Kidney (tissue), 22 donors: ENCODE measurements at places on chromosomes 1 and 21.

DNA sequence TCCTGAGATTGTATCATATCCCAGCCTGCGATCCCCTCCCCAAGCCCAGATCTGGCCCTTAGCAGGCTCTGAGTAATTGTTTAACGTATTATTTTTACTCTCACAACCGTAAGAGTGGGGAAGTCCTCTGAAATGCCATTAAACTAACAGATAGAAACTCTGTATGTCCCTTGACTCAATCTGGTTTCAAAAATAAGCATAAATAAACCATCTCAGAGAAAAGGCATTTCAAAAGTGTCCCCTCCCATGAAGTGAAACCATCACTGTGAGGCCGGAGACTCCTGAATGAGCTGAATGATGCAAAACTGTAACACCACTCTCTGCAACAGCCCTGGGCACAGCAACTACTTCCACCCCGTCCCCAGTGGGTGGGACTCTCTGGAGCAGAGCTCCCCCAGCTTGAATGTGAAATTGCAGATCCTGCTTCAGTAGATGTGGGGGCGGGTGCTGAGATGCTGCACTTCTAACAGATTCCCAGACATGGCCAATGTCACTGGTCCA, 104.1 kb downstream of the SYF2 start:
- no peak for DNase-seq

DNA sequence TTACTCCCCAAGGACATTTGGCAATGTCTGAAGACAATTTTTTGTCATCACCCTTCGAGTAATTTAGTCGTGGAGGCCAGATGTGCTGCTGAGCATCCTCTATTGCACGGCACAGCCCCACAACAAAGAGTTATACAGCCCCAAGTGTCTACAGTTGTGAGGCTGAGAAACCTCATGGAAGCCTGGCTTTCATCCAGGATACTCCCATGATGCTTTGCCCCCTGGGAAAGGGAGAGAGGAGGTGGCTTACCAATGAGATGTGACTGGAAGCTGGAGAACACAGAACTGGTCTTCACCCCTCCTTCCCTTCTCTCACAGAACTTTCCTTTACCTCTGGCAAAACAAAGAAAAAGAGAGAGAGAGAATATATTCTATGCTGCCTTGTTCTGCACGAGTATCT, 150.9 kb upstream of the VAMP3 start:
- DNase-seq = no peak

- DNase-seq = no peak
These were observed 48.2 kb downstream of the SLC9A1 start for GRCh38 chr1:27106561-27107323.

DNA sequence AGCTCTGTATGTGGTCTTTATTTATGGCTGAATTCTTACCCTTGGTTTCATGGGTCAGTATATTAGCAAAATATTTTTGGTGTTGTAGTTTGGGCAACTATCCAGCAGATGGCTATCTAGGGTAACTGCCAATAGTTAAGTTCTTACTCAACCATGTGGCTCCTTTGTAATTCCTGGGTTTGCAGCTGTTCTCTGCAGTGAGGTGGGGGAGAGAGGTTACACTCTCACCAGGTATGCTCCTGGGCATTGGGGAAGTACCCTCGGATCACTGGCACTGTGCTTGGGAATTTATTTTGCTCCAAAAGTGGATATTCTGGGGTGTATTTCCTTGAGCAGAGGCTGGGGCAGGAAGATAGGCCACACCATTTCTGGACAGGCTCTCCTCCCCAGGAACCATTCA, 436.7 kb upstream of the TMPRSS15 start:
- DNase-seq = no peak

DNA sequence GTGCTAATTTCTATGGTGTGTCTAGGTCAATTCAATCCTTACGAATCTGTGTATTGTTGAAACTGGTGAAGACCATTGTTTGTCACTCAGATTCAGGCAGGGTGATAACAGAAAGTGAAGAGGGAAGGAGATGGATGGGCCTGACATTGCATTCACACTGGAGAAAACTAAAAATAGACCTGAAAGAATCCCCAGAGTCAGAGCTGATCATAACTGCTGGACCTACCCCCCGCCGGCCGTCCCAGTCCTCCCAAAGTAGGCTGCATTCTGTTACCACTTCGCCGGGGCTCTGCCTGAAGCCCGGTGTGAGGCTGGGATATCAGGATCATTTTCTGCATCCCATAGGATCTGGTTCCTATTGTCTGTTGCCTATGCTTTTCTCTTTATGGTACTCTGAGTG, 121.1 kb downstream of the NUF2 start:
- no peak for DNase-seq

- no peak for DNase-seq
These were observed 1.1 kb upstream of the BRDT start for GRCh38 chr1:91948097-91948496.

- DNase-seq = no peak
These were observed 12.4 kb downstream of the ALX3 start for GRCh38 chr1:110057963-110058518.

DNA sequence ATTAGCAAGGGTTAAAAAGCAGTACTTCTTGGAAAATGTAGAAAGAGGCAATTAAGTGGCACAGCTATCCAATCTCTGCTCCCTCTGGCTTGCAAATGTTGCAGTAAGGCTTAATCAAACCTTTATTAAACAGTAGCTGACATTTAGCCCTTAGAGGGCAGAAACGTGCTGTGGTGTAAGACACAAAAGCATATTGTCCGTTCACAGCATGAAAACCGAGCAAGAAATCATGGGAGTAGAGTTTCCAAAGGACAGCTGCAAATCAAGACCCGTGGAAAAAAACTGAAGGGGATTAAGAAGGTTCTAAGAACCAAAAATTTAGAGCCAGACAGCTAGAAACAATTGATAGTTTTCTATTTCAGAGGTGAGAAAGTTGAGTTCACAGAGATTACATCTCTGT, 13.1 kb downstream of the ZP4 start:
- no peak for DNase-seq

DNA sequence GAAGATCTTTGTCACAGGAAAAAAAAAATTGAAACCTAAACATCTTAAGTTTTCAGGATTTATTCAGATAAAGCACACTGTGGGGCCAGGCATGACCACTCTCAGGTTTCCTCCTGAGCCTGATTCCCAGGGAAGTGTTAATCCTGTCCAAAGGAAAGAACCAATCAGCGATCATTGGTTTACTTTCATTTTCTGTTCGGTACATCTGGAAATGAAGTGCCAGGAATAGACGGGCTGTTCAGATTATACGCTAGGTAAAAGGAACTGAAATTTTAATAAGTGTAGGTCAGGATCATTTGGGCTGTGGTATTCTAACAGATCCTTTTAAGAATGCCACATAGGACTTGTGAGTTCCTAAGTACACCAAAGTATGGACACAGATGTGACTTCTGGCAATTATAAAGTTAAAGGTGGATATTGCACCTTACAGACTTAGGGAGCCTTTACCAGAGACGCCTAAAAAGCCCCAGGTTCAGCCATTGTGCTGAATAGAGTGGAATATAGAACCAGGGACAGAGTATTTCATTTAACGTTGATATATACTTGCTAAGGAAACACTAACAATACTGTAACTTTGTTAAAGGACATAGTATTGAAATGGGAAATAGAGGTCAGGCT, 9.3 kb upstream of the CACYBP start:
- no peak for DNase-seq

DNA sequence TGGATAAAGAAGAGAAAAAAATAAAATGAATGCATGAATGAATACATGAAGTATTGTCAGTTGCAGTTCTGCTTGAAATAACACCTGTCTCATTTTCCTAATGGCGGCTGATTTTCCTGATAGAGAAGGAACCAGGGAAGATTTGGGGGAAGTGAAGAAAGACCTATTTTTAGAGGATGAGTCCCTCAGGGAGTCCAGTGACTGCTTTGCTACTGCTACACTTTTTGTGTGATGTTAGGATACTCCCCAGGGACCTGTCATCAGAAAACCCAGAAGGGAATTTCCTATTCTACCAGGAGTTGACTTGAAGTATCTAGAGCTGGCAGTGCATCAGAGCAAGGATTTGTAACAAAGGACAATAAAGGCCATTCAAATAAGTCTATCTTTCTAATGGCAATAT, 114.8 kb downstream of the MAB21L3 start:
- no peak for DNase-seq

- no peak for DNase-seq
These were observed 306.4 kb downstream of the HHAT start for GRCh38 chr1:210635108-210635507.

DNA sequence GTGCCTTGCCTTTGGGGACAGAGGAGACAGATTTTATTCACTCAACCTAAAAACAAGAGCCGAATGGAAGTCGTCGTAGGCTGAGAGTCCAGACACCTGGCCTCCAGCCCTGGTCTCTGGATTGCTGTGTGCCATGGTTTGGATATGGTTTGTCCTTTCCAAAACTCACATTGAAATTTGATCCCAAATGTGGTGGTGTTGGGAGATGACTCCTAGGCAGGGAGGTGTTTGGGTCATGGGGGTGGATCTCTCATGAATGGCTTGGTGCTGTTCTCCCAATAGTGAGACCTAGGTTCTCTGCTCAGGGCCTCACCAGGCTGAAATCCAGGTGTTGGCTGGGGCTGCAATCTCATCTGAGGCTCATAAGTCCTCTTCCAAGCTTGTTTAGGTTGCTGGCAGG, 75.5 kb downstream of the FOXD2 start:
- DNase-seq = no peak

DNA sequence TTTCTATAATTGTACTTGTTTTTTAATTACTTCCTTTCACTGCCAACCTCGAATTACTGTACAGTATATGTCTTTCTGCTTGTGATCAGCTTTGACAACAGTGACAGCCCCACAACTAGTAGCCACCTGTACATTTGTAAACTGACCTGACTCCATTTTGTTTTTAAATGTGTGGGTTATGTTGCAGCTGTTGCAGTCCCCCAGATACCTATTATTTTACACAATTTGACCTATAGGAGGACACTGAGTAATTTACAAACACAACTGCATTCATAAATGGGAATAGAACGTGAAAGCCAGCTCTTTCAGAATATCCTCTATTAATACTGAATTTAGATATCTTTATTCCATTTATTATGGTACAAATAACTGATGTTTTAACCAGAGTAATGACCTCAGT, 2.5 kb upstream of the VAMP3 start:
- no peak for DNase-seq

DNA sequence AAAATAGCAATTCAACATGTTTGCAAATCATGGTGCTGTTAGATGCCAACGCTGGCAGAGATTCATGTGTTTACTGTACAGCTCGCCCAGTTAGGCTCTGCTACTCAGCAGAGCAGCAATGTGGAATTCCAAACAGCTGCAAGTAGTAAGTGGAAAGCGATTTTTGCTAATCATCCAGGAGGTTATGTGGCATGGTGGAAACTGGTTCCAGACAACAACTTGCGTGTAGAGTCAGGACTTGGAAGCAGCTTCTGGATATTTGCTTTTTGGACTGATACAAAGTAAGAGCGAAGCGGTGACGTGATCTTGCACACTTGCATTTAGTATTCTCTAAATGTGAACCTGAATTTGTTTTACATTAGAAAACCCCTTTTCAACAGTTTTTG, 27.1 kb upstream of the HHAT start:
- DNase-seq = peak; percentile 26

DNA sequence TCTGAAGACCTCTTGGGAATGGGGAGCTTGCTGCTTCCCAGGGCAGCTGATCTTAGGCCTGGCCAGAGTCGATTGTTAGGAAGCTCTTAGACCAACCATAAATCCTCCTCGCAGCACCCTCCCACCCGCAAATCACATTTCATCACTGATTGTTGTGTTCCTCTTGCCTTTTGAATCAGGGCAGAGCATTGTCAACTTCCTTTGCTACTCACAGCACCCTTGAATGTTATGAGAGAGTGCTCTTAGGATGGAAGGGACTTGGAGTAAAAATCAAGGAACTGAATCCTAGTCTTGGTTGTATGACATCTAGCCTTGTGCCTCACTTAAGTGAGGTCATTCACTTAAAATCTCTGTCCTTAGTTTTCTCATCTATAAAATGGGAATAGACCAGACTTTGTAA, 3.0 kb downstream of the VASH2 start:
- DNase-seq = no peak

DNA sequence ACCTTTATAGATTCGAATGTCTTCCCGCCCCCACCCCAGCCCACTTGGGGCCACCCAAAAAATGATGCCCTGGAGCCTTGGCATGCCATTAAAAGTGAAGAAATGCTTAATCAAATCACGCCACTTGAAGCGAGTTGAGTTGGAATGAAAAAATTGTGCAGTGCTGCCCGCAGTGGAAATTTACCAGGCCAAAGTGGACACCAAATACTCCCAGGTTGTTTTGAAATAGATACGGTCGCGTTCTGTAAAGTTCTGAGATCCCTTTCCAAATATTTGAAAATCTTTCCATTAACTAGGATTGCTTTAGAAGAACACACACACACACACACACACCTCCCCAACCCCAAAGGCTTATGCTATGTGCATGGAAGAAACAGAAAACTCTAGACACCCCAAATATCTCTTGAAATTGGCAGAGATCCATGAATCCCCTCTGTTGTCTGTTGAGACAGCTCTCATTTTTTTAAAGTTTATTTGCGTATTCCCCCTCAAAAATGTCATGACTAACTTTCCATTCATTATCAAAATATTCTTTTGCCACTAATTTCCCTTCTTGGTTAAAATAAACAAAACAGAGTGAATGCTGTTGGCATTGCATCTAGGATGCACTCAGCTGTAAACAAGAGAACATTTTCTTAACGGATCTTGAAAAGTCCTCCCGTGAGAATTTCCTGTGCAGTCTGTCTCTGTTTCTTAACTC, 142.3 kb upstream of the KCNE2 start:
- no peak for DNase-seq

GRCh38 chr1:7727809-7728471, 43.2 kb upstream of the VAMP3 start:
- DNase-seq = peak; percentile 45

DNA sequence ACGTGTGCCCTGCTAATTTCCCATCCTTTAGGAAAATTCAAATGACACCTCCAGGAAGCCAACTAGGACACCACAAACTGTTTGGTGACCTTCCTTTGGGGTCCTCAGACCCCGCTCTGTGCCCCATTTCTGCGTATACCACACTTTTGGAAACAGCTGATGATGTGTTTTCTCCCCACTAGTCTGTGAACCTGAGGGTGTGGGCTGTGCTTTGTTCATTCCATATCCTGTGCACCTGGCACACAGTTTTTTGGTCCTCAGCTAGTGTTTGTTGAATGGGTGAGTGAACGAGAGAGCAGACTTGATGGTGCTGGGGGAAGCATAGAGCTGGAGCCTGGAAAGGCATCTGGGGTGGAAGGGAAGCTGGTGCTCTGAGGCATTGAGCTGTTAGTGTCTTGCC, 48.6 kb downstream of the RPS6KA1 start:
- DNase-seq = no peak

- no peak for DNase-seq
These were observed 39.2 kb downstream of the CAMK2N1 start for GRCh38 chr1:20446796-20447195.
